T-helper 1 cell treated with Interleukin-12 subunit alpha and Interleukin-12 subunit beta and Interleukin-4 antibody, amounts not matched to agents 30 ng/mL and 1 ng/mL, for 36 hours (primary cell): ENCODE measurements at places on chromosomes 16 and 17. TPM values are rescaled to one million over a fixed set of nuclear protein-coding genes. Genes with fewer than 3 reads are reported as not detected.

Gene TTC19
- total RNA-seq, result 28.0 and 34.9 TPM in 2 replicates

Gene ABCA3
- 7.3 and 7.9 TPM in 2 replicates for total RNA-seq

Gene LRRC37A
- 2.3 and 3.5 TPM in 2 replicates for total RNA-seq

Gene SLC47A1
- total RNA-seq, result 0.25 TPM in 1 of 2 replicates, not detected in the other

Gene CORO1A
- total RNA-seq, result 1,802 and 1,829 TPM in 2 replicates

Gene PRR11
- 40.6 and 48.8 TPM in 2 replicates for total RNA-seq

Gene WNK4
- total RNA-seq, result 0.15 and 0.22 TPM in 2 replicates

Gene PDIA2
- not detected in 2 replicates for total RNA-seq

Gene ANKRD40
- 38.8 and 39.6 TPM in 2 replicates for total RNA-seq

Gene TNFRSF17
- total RNA-seq, result not detected in 2 replicates

Gene CD300LG
- total RNA-seq, result not detected in 2 replicates

Gene KRT33B
- total RNA-seq, result not detected in 2 replicates

Gene ABCC6
- 0.07 TPM in 1 of 2 replicates, not detected in the other for total RNA-seq

Gene KIF1C
- total RNA-seq, result 52.9 and 56.7 TPM in 2 replicates

Gene AFMID
- 15.7 and 17.4 TPM in 2 replicates for total RNA-seq

Gene PRSS53
- total RNA-seq, result 4.1 and 5.5 TPM in 2 replicates

Gene SETD6
- total RNA-seq, result 14.0 and 20.9 TPM in 2 replicates

Gene KRTAP2-3
- not detected in 2 replicates for total RNA-seq

Gene CD300A
- total RNA-seq, result 49.6 and 50.3 TPM in 2 replicates

Gene ZP2
- not detected in 2 replicates for total RNA-seq

Gene TBC1D3C
- 0.15 TPM in 1 of 2 replicates, not detected in the other for total RNA-seq

Gene SLC16A5
- 7.6 and 7.8 TPM in 2 replicates for total RNA-seq

Gene GPR179
- total RNA-seq, result not detected in 2 replicates

Gene SLC7A5
- 191 and 198 TPM in 2 replicates for total RNA-seq

Gene TTLL6
- total RNA-seq, result not detected in 2 replicates

Gene WIPF2
- total RNA-seq, result 26.8 and 29.1 TPM in 2 replicates

Gene KCNJ2
- not detected in 2 replicates for total RNA-seq

Gene KRTAP2-2
- total RNA-seq, result not detected in 2 replicates

Gene ALOX15B
- total RNA-seq, result not detected in 2 replicates

Gene CLEC18C
- 0.66 and 1.2 TPM in 2 replicates for total RNA-seq

Gene PRDM7
- not detected in 2 replicates for total RNA-seq

Gene GCGR
- not detected in 2 replicates for total RNA-seq

Gene FZD2
- 0.12 TPM in 1 of 2 replicates, not detected in the other for total RNA-seq

Gene HIRIP3
- 35.8 and 36.9 TPM in 2 replicates for total RNA-seq
